ENCODE measurements at places on chromosomes 7 and 10. TPM values are rescaled to one million over a fixed set of nuclear protein-coding genes. Genes with fewer than 3 reads are reported as not detected.

ANXA8L1 gene
- total RNA-seq, result not detected

DGKI gene
- 2.9 TPM for total RNA-seq

HHEX gene
- total RNA-seq, result 0.62 TPM

HOXA13 gene
- total RNA-seq, result 14.9 TPM

PODXL gene
- total RNA-seq, result 3.2 TPM

BNIP3 gene
- 200 TPM for total RNA-seq

SLC13A1 gene
- total RNA-seq, result not detected

CD36 gene
- 2.6 TPM for total RNA-seq

FAM3C gene
- 50.2 TPM for total RNA-seq

SLC13A4 gene
- total RNA-seq, result under 0.01 TPM

ITGA8 gene
- total RNA-seq, result 1.1 TPM
